ENCODE measurements at places on chromosomes 3 and 15. TPM values are rescaled to one million over a fixed set of nuclear protein-coding genes. Genes with fewer than 3 reads are reported as not detected.
A peak's percentile ranks its signal among the peaks of the same experiment; 100 is the strongest.

DNA sequence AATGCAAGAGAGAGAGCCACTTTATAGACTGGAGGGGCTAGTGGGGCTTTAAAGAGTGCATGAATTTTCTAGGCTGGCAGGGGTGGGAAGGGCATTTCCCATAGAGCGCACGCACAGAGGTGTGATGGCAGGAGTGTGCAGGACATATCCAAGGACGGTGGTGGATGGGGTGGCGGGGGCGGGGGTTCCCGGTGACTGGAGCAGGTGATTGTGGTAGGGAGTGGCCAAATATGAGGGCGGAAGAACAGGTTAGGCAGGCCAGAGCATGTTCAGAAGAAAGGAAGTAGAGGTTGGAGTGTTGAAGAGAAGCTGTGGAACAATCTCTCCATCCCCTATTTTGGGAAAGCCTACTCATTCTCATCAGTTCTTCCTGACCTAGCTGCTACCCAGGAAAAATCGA, 18.1 kb downstream of the FAM81A start:
- no peak for DNase-seq

- no peak for DNase-seq
These were observed 25.0 kb downstream of the GLB1 start for GRCh38 chr3:33071946-33072345.

- DNase-seq: no peak
These were observed 64.5 kb downstream of the ALCAM start for GRCh38 chr3:105431200-105431599.

OSBPL10 gene
- total RNA-seq: 6.4 TPM

RPL39L gene
- 19.2 TPM for total RNA-seq

HRG gene
- not detected for total RNA-seq

GRCh38 chr15:49621887-49622286, 1.0 kb downstream of the DTWD1 start:
- DNase-seq: no peak

SCG5 gene
- total RNA-seq: 0.94 TPM

DNA sequence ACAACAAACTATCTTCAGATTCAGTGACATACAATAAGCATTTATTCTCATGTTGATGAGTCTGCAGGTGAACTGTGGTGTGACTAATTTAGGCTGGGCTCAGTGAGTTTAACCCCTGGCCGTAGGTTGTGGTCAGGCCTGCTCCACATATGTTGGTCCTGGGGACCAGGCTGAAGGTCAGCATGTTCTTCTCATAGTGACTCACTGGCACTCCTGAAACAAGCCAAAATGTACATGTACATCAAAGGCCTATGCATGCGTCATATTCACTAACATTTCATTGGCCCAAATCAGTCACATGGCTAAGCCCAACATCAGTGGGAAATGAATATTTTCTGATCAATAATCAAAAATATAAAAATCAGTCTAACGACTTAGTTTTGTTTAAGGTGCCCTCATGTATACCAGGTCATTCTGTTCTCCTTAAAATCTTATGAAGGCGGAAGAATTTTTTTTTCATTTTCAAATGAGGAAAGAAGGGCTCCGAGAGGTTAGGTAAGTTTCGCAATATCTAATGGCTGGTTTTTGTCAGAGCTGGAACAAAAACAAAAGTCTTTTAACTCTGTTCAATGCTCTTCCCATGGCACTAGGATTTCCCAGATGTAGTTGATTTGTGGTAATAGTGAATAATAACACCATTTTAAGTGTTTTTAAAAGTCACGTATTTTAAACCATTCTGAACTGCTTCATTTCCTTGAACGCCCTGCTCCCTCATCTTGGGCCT, 148.5 kb downstream of the MFSD1 start:
- no peak for DNase-seq

- no peak for DNase-seq
These were observed 31.8 kb downstream of the ABHD6 start for GRCh38 chr3:58269356-58269755.

DNA sequence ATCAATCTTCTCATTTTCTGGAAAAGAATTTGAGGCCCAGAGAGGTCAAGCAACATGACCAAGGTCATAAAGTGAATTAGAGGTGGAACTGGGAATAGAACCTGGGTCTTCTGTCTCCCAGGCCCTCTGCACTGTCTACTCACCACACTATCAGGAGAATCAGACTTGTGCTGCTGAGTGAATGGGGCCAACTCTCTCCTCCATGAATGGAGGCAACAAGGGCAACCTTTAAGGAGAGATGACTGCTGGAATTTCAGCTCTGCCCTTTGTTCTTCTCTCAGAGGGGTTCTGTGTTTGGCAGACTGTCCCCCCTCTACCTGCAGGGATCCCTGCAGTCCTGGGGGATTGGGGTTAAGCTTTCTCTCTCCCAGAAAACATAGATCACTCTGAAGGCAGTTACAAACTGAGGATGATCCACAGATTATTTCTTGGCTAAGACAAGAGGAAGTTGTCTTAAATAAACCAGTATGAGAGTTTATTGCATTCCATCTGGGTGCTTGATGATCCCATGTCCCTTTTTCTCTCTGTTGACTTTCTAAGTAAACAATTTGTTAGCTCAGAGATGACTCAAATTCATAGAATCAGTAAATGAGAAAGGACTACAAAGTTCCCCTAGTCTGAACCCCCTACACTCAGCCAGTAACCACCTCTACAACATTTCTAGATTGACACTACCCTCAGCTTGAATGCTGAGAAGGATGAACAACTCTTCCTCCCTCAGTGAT, 99.0 kb upstream of the LIPC start:
- peak; percentile 17 for DNase-seq

DNA sequence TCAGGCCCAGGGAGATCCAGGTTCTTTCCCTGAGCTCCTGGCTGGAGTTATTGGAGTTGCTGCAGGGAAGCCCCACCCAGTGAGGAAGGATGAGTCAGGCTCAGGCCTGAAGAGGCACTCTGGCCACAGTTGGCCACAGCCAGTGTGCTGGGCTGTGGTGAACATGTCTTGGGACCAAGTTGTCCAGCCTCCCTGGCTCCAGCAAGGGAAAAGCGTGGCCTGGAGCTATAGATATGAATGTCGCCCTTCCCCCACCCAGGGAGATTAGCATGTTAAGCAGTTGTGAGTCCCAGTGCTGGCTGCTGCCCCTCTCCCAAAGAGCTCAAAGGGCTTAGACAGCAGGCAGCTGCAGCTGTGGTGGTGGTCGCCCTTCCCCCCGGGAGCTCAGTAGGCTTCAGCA, 963.2 kb downstream of the ROBO2 start:
- no peak for DNase-seq

GRCh38 chr3:165768680-165769079, 68.5 kb downstream of the BCHE start:
- no peak for DNase-seq

GRCh38 chr3:40124918-40125317, 184.6 kb upstream of the EIF1B start:
- DNase-seq: no peak

GRCh38 chr3:183430325-183430957, 2.0 kb upstream of the MCF2L2 start:
- DNase-seq: peak; percentile 35

DNA sequence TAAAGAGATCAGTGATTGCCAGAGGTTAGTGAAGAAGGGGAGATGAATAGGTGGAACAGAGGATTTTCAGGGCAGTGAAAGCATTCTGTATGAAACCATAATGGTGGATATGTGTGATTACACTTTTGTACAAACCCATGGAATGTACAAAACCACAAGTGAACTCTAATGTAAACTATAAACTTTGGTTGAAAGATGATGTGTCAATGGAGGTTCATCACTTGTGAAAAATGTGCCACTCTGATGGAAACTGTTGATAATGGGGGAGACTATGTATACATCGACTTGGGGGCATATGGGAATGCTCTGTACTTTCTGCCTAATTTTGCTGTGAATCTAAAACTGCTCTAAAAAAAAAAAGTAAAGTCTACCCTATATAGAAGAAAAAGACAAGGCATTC, 68.7 kb upstream of the ARHGEF3 start:
- DNase-seq: no peak

DNAH12 gene
- not detected for total RNA-seq

FMN1 gene
- total RNA-seq: 0.02 TPM

- DNase-seq: no peak
These were observed 154.7 kb upstream of the CADPS start for GRCh38 chr3:63029921-63030320.

DNA sequence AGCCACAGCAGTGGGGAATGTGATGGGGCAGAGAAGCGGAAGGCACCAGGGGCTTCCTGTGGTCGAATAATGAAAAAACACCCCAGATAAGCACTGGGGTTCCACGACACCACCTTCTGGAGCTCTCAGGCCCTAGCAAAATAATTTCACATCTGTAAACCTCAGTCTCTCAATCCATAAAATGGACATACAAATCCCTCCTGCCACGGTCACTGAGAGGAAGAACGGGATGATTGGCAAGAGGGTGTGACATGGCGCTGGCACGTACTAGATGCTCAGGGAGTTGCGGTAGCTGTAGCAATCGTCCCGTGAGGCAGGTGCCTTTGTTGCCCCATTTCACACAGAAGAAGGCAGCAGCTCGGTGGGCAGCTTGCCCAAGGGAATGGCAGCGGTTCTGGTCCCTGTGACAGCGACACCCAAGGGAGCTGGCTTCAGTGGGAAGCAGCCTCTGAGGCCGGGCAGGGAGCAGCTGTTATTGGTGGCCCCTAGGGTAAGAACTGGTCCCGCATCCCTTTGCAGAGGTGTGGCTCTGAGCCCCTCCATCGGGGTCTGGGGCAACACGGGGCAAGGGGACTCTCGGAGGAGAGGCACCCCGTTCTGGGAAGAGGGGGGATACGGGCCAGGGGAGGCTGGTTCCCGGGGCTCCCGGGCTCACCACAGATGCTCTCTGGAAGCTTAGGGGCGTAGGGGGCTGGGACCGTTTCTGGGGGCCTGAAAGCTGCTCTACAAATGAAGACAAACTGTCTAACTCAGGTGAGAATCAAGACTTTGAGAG, 114.0 kb upstream of the ALDH1A3 start:
- no peak for DNase-seq

GRCh38 chr3:48226939-48227338, 3.6 kb downstream of the CAMP start:
- DNase-seq: no peak

- no peak for DNase-seq
These were observed 151.0 kb upstream of the ROBO2 start for GRCh38 chr3:76888856-76889255.

GOLGA8G gene
- total RNA-seq: not detected

RAB27A gene
- total RNA-seq: 124 TPM

C3orf20 gene
- total RNA-seq: 0.12 TPM

DNA sequence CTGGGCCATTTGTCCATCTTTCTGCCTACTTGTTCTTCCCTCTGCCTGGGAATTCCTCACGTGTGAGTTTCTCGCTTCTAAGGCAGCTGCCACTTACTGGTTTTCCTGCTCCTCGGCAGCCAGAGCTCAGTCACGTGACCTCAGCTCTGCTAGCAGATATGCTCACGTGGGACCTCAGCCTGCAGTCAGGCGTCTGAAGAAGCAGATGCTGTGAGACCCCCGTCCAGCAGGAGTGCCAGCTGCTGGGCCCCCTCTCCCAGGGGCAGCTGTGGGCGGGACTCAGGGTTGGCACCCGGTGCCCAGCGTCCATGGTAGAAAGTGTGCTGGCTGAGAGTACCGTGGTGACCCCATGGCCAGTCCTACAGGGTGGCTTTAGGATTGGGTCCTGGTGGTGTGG, 161.3 kb upstream of the TLE3 start:
- peak; percentile 38 for DNase-seq

GRCh38 chr15:77944002-77944867, 133.3 kb downstream of the TBC1D2B start:
- DNase-seq: peak; percentile 82

DNA sequence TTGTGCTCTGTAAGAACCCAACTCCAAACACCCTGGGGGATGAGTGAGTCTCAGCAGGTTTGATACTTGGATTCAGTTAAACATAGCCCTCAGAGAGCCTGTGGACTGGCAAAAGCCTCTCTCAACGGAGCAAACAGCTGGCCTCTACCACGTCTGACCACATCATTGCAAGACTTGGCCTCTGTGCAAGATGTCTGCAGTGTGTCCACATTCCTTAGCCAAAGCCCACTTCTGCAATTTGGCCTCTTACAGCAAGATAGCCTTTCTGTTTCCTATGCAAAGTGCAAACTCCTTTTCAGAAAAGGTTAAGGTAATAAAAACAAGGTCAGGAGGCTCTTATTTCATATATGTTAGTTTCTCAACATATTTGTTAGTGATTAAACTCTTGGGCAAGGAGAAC, 27.9 kb downstream of the FBN1 start:
- DNase-seq: no peak

DNA sequence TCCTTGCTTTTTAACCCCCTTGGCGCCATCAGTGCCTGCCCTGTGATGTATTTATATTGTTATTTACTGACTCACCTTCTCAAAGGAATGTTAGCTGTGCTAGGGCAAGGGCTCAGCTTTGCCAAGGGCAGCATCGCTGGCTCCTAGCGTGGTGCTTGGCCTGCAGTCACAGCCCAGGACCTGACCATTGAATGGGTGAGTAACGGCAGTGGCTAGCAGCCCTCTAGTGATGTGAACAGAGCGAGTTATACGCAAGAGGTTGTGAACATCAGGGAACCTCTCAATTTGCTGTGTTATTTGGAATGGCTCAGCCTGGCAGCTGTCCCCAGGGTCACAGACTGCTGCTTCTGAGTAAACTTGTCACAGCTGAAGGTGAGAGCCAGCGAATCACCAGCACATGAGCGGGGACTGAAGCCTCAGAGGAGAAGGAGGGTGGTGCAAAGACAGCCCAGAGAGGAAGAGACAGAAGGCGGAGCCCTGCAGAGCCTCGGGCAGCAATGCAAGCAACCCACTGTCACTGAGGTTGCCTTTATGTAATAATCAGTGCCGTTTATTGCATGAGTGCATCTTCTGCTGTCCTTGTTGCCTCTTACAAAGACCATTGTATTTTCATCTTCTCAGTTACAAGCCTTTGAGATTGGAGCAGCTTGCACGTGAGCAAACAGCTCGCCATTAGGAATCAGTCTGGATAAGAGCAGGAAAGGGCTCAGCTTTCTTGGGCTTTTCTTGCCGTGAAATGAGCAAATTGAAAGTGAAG, 158.3 kb downstream of the SLCO3A1 start:
- DNase-seq: peak; percentile 65

- DNase-seq: no peak
These were observed 415.3 kb downstream of the TIGIT start for GRCh38 chr3:114709102-114709501.

NDN gene
- total RNA-seq: 2.3 TPM
